Stimulated activated CD4-positive, alpha-beta T cell treated with anti-CD3 and anti-CD28 coated beads, Interleukin-15, amount 100 ng/mL, for 1 hour (primary cell): ENCODE measurements at places on chromosomes 6 and 20.

GRCh38 chr6:35044145-35044745, 96.9 kb downstream of the TCP11 start:
- no peak for DNase-seq

- DNase-seq = no peak
These were observed 7.5 kb downstream of the MRPL14 start for GRCh38 chr6:44119704-44120262.

GRCh38 chr6:14664621-14665315, 547.2 kb downstream of the CD83 start:
- DNase-seq = no peak

GRCh38 chr6:24966381-24966780, 30.6 kb upstream of the RIPOR2 start:
- no peak for DNase-seq

DNA sequence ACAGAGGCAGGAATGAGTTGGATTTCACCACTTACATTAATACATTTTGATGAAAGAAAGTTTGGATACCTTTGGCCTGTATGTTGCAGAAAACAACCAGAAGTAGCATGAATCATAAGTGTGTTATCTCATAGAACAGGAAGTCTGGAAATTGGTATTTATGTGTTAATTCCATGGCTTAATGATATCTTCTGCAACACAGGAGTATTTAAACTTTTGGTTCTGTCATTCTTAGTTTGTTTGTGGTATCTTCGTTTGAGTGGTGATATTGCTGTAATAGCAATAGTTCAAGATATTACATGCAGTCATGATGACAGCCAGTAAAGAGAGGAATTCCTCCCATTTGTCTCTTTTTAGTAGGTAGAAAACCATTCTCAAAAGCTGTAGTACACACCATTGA, 177.3 kb downstream of the CDKAL1 start:
- no peak for DNase-seq

DNA sequence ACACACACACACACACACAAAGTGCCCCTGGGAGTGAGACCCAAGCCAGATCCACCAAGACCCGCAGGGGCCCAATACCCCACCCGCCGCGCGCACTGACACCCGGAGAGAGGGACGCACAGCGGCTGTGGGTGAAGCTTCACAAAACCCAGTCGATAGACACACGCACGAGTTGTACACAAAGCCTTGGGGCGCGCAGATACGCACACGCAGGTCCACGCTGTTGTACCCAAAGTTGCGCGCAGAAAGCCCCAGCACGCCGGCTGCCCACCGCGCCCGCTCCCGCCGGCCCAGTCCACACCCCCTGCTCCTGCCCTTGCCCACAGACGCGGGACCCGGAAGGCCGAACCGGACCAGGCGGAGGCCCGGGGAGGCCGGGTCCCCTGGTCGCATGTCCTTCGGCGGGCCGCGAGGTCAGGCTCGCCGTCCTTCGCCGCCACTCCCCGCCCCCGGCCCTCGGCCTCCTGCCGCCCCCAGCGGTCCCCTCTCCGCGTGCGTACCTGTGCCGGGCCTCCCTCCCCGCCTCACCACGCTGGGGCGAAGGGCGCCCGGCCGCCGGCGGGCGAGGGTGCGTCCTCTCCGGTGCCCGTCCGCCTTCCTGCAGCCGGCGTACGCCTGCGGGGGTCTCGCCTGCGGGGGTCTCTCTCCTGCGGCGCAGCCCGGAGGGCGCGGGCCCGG, at the start of gene TMEM74B:
Gene TMEM74B (minus strand): TSS at position 344 of the 678 bp plus-strand sequence. CDS start 1,180 bp downstream, outside the sequence.
- no peak for DNase-seq

GRCh38 chr6:168988801-168989200, 264.8 kb downstream of the THBS2 start:
- DNase-seq = no peak

- no peak for DNase-seq
These were observed 370.6 kb upstream of the MAN1A1 start for GRCh38 chr6:119720160-119720559.

GRCh38 chr6:7543789-7544424, 2.4 kb downstream of the DSP start:
- no peak for DNase-seq

DNA sequence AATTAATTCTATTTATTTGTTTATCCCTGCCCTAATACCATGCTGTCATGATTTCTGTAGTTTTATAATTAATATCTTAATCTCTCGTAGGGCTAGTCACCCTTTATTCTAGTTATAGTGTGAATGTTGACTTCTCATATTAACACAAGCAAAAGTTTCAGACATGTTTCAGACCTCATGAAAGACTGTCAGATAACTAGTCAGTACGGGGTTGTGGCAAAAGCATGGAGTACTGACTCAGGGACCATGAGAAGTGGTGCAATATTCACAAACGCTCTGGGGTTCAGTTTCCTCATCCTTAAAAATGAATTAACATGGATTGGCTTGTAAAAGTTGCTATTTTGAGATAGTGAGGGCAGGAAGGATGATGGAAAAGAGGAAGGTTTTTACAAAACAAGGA, 148.9 kb downstream of the TMEM200A start:
- no peak for DNase-seq

- DNase-seq = no peak
These were observed 4.6 kb upstream of the REV3L start for GRCh38 chr6:111487661-111488060.

GRCh38 chr20:49278818-49279676, 1.2 kb upstream of the ZNFX1 start:
- DNase-seq = no peak

- DNase-seq = no peak
These were observed 259.7 kb downstream of the HACE1 start for GRCh38 chr6:104599821-104600638.

DNA sequence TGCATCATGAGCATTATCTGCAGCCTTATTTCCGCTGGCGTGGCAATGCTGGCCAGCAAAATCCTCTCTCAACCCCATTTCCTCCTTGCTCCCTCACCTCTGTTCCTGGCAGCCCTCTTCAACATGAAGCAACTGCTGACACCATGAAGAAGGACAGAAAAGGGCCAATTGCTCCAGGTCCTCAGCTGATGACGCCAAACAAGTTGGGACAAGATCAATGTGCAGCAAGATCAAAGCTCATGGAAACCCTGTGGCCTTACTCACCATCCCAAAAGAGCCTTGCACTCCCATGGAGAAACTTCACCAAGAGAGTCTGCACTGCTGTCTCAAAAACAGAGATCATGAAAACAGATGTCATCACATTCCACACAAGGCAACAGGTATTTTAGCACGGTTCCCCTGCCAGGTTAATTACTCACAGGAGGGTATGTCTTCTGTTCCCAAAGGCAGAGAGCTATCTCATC, 7.4 kb downstream of the GFOD1 start:
- DNase-seq = no peak

- no peak for DNase-seq
These were observed 477.2 kb downstream of the EYS start for GRCh38 chr6:65229825-65230224.

GRCh38 chr6:114878091-114878490, 535.3 kb upstream of the HS3ST5 start:
- no peak for DNase-seq

- DNase-seq = no peak
These were observed 164.0 kb downstream of the FARS2 start for GRCh38 chr6:5425267-5425666.

DNA sequence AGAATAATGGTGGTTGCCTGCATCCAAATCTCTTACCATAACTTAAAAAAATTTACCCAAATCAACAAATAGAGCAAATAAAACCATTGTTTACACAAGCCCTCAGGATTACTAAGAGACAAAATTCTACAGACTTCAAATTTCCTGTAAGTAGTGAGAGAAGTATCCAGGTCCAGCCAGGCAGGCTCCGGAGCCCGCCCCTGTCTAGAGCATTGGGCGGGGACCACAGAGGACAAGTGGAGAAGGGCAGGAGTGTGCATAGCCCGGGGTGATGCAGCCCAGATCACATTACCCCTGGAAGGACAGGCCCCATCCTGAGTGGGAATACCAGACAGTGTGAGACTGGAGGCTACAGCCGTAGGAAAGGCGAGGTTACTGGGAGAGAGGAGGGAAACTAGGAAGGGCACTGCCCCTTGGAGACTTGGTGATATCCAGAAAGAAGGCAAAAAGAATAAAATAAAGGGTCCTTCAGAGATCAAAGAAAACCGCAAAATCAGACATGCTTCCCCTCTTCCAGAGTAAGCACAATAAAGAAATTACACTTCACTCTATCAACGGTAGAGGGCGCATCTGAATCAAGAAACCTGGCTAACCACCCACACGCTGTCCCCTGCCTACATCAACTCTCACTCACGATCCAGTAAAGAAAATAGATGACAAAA, 26.6 kb downstream of the RIN2 start:
- DNase-seq = no peak

DNA sequence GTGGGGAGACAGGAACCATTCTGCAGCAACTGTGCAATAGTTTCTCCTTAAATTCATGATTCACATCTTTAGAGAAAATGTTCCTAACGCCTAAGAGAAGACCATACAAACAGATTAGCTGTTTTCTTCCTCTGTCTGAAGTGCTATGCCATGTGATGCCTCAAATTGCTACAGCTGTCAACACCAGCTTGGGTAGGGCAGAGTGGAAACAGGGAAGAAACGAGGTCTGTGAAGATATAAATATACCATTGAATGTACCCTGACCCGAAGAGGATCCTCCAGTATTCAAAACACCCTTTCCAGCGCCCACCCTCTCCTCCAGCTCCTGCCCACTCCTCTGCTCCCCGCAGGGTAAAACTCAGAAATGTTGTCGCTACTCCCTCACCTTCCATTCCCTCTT, 40.3 kb upstream of the PRND start:
- DNase-seq = no peak

DNA sequence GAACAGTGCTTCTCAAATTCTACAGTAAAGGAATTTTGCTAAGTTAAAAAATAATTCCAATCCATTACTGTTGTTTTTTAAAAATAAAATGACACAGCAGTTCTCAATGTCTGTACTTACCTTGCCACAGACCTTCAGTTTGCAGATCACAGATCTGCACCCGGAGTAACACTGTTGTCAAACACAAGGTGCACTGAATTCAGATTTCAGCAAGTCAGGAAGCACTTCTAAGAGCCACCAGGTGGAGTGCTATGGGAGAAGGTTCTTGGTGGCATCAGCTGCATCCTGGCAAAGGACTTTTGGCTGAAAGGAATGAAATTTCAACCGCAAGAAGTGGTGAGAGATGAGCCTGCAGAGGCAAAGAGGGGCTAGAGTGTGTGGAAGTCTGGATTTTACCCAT, 17.4 kb downstream of the RSPH4A start:
- no peak for DNase-seq

DNA sequence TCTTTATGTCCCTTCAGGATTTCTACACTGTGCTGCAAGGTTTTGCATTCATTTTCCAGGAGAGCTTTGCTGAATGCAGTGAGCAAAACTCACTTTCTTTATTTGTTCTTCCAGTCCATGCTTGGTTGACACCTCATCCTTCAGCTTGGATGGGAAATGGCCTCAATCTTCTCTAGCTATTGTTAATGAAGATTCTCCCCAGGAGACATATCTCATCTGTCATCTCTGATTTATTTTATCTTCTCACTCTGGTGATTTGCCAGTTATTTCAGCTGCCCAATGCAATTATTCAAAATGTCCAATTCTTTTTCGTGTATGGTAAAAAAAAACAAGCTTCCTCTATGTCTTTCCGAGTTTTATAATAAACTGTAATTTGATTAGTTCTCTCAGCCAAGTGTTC, 77.9 kb upstream of the PAK5 start:
- DNase-seq = no peak

- DNase-seq = no peak
These were observed 15.3 kb upstream of the NKAIN2 start for GRCh38 chr6:123788319-123788718.

GRCh38 chr6:132750455-132751248, 7.1 kb downstream of the VNN2 start:
- no peak for DNase-seq

- DNase-seq = no peak
These were observed 435.3 kb upstream of the SPTLC3 start for GRCh38 chr20:12573442-12573841.

- no peak for DNase-seq
These were observed 831.8 kb downstream of the MAFB start for GRCh38 chr20:39857187-39857586.
